Stimulated activated CD4-positive, alpha-beta T cell treated with anti-CD3 and anti-CD28 coated beads, Interleukin-15, amount 100 ng/mL, for 1 hour (primary cell): ENCODE measurements at places on chromosomes 6 and 20.

- DNase-seq, result no peak
Observed at GRCh38 chr6:42315991-42316970, 98.6 kb upstream of the MRPS10 start.

GRCh38 chr20:528923-529604 lies 14.5 kb downstream of the CSNK2A1 start:
- DNase-seq, result no peak

DNA sequence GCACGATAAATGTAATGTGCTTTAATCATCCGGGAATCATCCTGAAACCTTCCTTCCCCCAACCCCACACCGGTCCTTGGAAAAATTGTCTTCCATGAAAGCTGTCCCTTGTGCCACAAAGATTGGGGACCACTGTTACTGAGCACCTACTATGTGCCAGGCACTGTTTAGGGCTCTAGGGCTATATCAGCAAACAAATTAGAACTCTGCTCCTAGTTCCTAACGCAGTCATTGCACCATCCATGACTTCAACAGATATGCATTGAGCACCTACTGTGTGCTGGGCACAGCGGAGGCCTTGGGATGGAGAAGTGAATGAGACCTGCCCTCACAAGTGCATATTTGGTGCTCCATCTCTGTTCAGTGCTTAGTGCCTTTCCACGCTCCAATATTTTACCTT lies 50.3 kb upstream of the BLCAP start:
- DNase-seq, result no peak

GRCh38 chr20:32624687-32625345 lies 39.7 kb upstream of the NOL4L start:
- no peak for DNase-seq

- DNase-seq, result no peak
Observed at GRCh38 chr20:62606016-62606415, 36.3 kb upstream of the SLCO4A1 start.

- DNase-seq, result no peak
Observed at GRCh38 chr6:16805243-16805950, 44.1 kb upstream of the ATXN1 start.
